T1000 (cell line): ENCODE measurements at places on chromosomes 3 and 15.

DNA sequence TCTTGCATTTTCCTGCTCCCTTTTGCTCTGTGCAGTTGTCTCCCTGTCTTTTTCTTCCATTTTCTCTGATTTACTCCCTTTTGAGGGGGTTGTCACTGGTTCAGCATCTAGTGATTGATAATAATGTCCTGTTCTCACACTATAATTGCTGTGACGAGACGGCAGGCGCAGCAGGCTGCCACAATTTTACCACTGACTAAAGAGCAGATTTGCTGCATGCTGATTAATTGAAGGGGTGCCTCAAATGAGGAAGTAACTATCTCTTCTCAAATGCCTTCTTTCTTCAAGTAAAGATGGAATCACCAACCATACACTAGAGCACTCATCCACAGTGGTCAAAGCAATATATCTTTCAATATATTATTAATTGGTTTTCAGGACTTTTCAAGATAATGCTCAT lies 219.3 kb downstream of the CBLB start:
- no peak for DNase-seq

- no peak for DNase-seq
Measured at GRCh38 chr3:25594007-25594502, 70.7 kb downstream of the TOP2B start.

DNA sequence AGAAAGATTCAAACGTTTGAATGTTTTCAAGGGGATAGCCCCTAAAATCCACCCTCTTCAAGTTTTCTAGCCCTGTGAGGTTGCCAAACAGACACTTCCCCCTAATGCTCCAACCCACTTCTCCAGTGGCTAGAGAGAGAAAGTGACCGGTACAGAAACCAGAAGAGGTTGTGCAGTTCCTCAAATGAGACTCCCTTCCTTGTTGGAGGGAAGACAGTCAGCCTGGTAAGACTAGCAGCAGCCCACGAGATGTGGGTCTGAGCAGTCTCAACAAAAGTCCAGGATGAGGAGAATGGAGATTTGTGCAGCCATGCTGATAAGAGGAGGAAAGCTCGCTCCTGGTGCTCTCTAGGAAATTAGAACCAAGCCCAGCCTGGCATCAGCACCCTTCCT lies 222.8 kb upstream of the TPRG1 start:
- no peak for DNase-seq

- DNase-seq = no peak
Measured at GRCh38 chr3:139945386-139945785, 10.4 kb downstream of the CLSTN2 start.

GRCh38 chr3:65493938-65494337 lies 544.8 kb downstream of the MAGI1 start:
- no peak for DNase-seq

- no peak for DNase-seq
Measured at GRCh38 chr3:192929755-192930547, 12.3 kb upstream of the MB21D2 start.

DNA sequence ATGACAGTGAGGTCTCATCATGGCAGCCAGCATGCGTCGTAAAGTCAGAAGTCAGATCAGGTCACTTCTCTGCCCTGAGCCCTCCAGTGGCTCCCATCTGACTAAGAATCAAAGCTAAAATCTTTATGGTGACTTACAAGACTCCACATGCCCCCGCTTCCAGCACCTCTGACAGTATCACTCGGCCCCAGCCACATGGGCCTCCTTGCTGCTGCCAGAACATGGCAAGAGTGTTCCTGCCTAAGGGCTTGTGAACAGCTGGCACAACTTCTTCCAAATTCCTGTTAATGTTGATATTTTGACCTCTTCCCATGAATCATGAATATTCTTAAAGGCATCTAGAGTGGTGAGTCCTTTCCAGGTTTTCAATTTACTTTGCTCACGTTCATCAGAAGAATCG lies 20.5 kb downstream of the POLR2M start:
- DNase-seq = peak; percentile 4

GRCh38 chr3:100151024-100151707 lies 36.9 kb upstream of the FILIP1L start:
- DNase-seq = no peak

GRCh38 chr15:58840048-58840447 lies 68.9 kb downstream of the MINDY2 start:
- no peak for DNase-seq

GRCh38 chr3:182393830-182394367 lies 399.4 kb upstream of the ATP11B start:
- DNase-seq = no peak

GRCh38 chr15:59553879-59554735 lies 57.5 kb upstream of the GCNT3 start:
- no peak for DNase-seq

DNA sequence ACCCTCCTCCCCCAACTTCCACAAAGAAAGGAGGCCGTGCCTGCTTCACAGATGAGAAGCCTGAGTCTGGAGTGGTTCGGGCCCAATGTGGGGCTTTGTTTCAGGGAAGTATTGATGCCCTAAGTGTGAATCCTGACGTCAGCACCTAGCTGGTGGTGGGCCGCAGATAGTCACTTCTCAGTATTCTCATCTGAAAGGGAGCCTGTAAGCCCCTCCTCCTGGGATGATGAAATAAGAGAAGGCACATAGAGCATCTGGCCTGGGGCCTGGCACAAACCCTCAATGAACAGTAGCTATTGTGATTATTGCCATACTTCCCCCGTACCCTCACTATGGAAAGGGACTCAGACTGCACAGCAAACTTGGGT lies 24.8 kb downstream of the LINGO1 start:
- DNase-seq = no peak

DNA sequence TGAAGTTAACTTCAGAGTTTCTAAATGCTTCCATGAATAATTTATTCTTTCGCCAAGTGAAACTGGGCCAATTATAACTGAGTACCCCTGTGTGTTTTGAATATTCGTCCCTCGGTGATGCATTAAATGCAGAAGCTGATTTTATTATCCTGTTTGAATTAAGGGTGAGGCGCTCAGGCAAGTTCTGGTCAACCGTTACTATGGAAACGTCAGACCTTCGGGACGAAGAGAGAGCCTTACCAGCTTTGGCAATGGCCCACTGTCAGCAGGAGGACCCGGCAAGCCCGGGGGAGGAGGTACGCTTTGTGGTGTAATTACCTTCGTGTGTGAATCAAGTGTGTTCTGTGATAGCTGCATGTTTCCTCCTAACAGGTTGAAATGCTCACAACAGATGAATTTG lies 239.8 kb downstream of the ITPR1 start:
- DNase-seq = no peak

- DNase-seq = no peak
Measured at GRCh38 chr15:82043130-82043673, 2.6 kb downstream of the MEX3B start.

- no peak for DNase-seq
Measured at GRCh38 chr15:52658955-52659354, 20.2 kb downstream of the ATOSA start.

GRCh38 chr3:51718547-51719409 lies 11.9 kb downstream of the GRM2 start:
- DNase-seq = no peak

- DNase-seq = no peak
Measured at GRCh38 chr3:96488708-96489107, 325.7 kb upstream of the EPHA6 start.

DNA sequence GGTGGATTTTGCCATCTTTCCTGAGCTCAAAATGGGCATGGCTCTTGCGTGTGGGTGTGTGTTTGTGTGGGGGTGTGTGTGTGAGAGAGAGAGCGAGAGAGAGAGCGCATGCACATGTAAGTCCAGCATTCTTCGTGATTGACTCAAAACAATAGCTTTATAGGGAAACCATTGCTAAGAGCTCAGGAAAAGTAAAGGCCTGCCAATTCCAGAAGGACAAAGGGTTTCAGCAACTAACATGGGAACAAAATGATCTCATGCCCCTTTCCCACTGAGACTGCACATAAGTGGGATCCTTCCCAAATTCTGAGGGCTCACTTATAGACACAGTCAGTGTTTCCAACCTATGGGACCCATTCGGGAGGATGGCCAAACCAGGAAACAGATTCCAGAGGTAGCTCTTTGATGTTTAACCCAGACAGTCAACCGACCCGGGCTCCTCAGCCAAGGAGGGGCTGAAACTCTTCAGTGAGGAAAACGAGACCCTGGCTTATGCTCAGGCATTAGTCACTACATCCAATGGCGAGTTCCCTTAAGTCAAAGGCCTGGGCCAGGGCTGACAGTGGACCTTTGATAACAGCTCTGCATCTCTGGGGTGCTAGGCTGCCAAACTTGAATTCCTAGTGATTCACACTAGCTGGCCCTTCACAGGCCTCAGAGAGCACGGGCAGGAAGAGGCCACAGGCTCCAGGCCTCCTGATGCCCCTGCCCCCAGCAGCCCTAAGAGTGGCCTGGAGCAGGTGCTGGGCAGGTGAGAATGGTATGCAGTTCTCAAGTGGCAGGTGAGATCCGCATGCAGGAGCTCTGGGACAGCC lies 305.0 kb upstream of the C2CD4B start:
- DNase-seq = no peak

GRCh38 chr15:75685195-75685594 lies 27.5 kb downstream of the CSPG4 start:
- DNase-seq = no peak

- DNase-seq = no peak
Measured at GRCh38 chr3:102114264-102114979, 265.1 kb downstream of the NFKBIZ start.

- DNase-seq = no peak
Measured at GRCh38 chr3:179603321-179603720, 1.1 kb downstream of the MRPL47 start.

DNA sequence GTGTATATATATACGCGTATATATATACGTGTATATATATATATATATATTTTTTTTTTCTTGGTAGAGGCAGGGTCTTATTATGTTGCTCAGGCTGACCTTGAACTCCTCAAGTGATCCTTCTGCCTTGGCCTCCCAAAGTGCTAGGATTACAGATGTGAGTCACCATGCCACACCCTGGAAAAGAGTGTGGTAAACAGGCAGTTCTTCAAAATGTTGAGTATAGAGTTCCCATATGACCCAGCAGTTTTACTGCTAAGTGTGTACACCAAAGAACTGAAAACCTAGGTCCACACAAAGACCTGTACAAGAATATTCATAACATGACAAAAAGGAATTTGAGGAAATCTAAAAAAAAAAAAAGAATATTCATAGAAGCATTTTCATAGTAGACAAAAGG lies 71.8 kb upstream of the GCNT3 start:
- DNase-seq = no peak

DNA sequence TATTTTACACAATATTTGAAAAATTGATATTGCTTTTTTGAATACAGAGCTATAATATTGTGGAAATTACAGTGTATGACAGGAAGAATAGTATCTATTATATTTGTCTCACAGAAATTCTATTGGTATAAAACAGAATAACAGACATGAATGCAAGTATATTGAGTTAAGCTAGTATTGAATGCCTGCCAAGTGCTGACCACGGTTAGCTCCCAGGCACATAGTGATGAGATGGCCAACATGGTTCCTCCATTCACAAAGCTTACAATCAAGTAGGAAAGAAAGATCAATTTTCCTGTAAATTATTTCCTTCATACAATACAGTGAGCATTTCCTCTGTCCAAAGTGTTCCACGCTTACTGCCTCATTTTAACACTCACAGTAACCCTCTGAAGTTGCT lies 67.6 kb downstream of the TP63 start:
- DNase-seq = no peak

GRCh38 chr3:156750874-156751245 lies 75.3 kb upstream of the LEKR1 start:
- DNase-seq = no peak

GRCh38 chr3:140022066-140022770 lies 87.2 kb downstream of the CLSTN2 start:
- DNase-seq = no peak

GRCh38 chr3:172522871-172523818 lies at the start of gene TNFSF10:
Gene TNFSF10, minus strand, starts transcription at chr3:172523430. Its CDS starts 46 bp downstream, at chr3:172523384.
- no peak for DNase-seq

GRCh38 chr3:131223373-131224289 lies 157.9 kb upstream of the NUDT16 start:
- DNase-seq = no peak

DNA sequence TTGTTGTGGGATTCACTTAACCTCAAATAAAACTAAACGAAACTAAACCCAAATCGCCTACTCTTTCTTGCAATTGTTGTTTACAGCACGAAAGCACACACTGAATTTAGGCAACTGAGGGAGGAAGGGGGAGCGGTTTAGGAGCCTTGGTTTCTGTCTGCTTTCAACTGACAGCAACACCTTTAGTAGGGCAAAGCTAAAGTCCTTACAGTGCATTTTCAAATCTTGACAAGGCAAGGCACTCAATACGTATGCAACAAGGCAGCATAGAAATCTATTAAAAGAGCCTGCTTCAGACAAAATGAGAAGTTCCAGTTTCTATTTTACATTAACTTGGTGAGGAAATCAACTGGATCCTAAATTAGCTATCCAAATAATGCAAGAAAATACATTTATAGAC lies 174.6 kb downstream of the CHST2 start:
- no peak for DNase-seq

DNA sequence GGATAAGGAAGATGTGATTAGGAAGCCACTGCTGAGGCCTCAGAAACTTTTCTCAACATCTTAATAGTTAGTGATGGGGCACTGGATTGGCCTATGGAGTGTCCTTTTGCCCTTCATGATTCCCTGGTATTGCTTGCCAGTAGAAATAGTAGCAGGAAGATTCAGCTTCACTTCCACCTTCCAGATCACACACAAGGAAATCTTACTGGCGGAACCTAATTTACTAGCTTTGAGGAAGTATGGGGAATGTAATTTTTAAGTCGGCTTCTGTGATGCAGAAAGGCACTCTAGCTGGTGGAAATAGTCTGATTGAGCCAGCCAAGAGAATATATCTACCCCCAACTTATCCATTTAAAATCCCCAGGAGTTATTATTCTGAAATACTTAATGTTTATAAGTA lies 46.5 kb downstream of the LPP start:
- DNase-seq = no peak

DNA sequence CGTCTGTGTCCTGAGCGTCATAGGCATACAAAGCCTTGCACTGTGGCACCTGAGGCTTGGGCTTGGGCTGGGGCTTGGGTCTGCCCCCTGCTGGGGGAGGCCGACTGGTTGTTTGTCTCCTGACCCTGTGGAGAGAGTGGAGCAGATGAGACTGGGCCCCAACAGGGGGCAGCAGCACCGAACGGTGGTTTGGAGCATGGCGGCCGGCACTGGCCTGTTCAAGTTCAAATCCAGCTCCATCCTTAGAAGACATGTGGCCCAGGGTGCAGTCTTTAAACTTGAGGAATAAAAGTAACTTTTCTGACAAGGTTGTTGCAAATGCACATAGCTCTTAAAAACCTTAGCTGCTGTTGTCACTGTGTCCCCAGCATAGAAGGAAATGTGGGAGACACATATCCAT lies 33.3 kb downstream of the CCNB2 start:
- no peak for DNase-seq
